Activated CD4-positive, alpha-beta T cell treated with anti-CD3 and anti-CD28 coated beads, Interleukin-2, Interleukin-6, amounts not matched to agents 100 ng/mL and 50 ng/mL, durations not matched to agents 16 hours and 8 hours (primary cell): ENCODE measurements at places on chromosomes 12 and 14.

DNA sequence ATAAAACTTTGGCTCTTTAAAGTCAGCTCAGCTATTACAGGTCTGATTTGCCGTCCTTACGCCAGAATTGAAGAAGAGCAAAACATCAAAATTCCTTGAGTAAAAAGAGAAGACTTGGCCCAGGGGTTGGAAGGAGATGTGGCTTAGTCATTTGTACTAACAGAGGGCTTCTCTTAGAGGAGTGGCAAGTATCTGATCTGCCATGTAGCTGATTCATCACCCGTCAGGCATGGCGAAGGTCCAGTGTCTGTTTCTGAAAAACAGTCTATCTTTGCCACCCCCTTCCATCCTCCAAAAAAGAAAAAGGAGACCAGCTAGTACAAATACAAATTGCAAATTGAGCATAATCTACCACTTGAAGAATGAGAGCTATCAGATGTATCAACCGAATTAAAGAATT is 91.9 kb downstream of the RAD52 start:
- DNase-seq, result no peak

GRCh38 chr12:120649442-120650232 is 9.2 kb downstream of the CABP1 start:
- DNase-seq, result no peak

DNA sequence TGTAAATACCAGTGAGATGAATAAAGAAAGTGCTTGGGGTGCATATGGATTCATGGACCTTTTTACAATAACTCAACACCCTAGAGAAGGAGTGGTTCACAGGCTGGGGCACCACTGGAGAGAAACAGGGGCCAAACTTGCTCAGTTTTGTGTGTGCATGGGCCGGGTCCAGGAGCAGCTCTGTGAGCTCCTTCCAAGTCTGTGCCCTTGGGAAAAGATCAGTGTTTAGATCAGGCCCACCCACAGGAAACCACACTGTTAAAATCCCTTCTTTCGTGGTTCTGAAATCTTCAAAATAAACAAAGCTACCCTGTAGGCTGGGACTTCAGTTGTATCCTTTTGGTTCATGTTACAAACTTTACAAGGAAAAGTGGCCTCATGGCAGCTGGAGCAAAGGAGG is 156.1 kb upstream of the TMEM260 start:
- DNase-seq, result no peak

GRCh38 chr14:34052658-34053014 is 101.8 kb upstream of the EGLN3 start:
- no peak for DNase-seq

- DNase-seq, result no peak
These were observed 310.9 kb downstream of the ADGRD1 start for GRCh38 chr12:131264635-131265034.

DNA sequence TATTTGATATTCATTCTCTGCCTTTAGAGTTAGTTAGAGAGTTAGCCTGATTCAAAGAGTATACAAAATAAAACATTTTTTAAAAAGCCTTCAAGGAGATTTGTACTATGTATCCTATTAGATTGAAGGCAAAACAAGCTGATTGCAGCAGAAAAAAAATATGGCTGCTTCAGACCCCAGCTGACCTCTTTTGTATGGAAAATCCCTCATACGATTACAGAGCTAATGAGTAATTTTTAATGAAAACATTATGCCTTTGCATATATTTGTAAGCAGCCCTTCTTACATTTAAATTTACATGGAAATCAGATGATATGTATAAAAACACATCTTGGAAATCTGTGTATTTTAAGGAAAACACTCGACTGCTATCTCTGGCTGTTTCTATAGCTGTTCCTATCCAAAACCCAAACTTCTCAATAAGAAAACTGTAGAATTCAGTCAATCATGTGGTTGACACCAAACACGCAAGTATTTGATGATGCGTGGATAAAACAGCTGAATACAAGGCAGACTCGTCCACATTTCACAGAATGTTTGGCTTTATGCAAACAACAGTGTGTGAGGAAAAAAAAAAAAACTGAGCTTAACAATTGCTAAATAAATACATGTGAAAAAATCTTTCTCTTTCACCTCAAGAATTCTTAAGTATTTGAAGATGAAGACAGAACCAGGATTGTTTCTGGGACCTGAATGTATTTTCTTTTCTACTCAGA is 275.3 kb downstream of the EGLN3 start:
- DNase-seq, result no peak

- DNase-seq, result no peak
These were observed 49.0 kb downstream of the KIF21A start for GRCh38 chr12:39393890-39394289.

GRCh38 chr12:125330645-125331341 is 265.6 kb downstream of the AACS start:
- peak; percentile 71 for DNase-seq

DNA sequence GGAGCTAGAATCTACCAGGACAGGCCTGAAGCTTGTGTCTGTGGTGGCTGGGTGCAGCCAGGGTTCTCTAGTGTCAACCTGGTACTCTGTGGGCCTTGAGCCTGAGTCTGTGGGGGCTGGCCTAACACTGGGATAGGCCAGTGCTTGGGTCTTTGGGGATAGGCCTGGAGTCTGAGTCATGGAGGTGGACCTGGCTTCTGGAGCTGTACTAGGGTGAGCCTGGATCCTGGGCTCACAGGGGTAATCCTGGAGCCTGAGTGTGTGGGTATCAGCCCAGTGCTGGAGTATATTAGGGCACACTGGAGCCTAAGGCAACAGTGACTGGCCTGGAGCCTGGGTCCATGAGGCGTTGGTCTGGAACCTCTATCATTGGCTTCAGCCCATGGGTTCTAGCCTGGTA is 182.5 kb upstream of the NPAS3 start:
- DNase-seq, result no peak
